Spinal cord (tissue), 10 donors: ENCODE measurements at places on chromosomes 7 and 10. TPM values are rescaled to one million over a fixed set of nuclear protein-coding genes. Genes with fewer than 3 reads are reported as not detected.

The TRIM50 gene
- not detected for total RNA-seq

The NUTM2A gene
- 1.2 TPM for total RNA-seq

The IRF5 gene
- 6.1 TPM for total RNA-seq

The SPDYE5 gene
- 0.10 TPM for total RNA-seq

The OPN1SW gene
- total RNA-seq = 0.28 TPM

The GIMAP2 gene
- total RNA-seq = 12.7 TPM

The CALML5 gene
- not detected for total RNA-seq

The PALD1 gene
- total RNA-seq = 26.3 TPM

The NACAD gene
- 14.1 TPM for total RNA-seq

The HOXA3 gene
- total RNA-seq = 8.8 TPM

The MYL10 gene
- not detected for total RNA-seq

The NSUN6 gene
- 31.0 TPM for total RNA-seq

The NUDT1 gene
- 14.1 TPM for total RNA-seq

The RALA gene
- total RNA-seq = 39.6 TPM

The HOXA13 gene
- 0.10 TPM for total RNA-seq

The LIPK gene
- not detected for total RNA-seq

The ACTA2 gene
- 97.2 TPM for total RNA-seq

The FGL2 gene
- 126 TPM for total RNA-seq

The ALOX5 gene
- total RNA-seq = 9.3 TPM

The LRRC61 gene
- 8.1 TPM for total RNA-seq
